ENCODE measurements at places on chromosomes 16 and 17. TPM values are rescaled to one million over a fixed set of nuclear protein-coding genes. Genes with fewer than 3 reads are reported as not detected.

PLD2 gene
- total RNA-seq = 19.5 TPM

TP53TG3B gene
- total RNA-seq = 1.5 TPM

ARHGDIG gene
- total RNA-seq = 4.5 TPM

CES5A gene
- not detected for total RNA-seq

DOC2A gene
- 2.3 TPM for total RNA-seq

NTN1 gene
- 0.32 TPM for total RNA-seq

LRRC3C gene
- not detected for total RNA-seq

KRTAP9-8 gene
- not detected for total RNA-seq

CCL1 gene
- not detected for total RNA-seq

ZNF205 gene
- 18.4 TPM for total RNA-seq

CWC25 gene
- total RNA-seq = 26.7 TPM

Data from A375 (cell line).